ENCODE measurements at places on chromosomes 5 and 9. TPM values are rescaled to one million over a fixed set of nuclear protein-coding genes. Genes with fewer than 3 reads are reported as not detected.

- no peaks in the 10 kb centered on the region for H3K27me3 ChIP-seq
- DNase-seq = no peak
- H3K27ac ChIP-seq = no peak overlapping the region
- H3K4me1 ChIP-seq = no peaks in the 10 kb centered on the region
- no peak overlapping the region for H3K4me3 ChIP-seq
- H3K36me3 ChIP-seq = no peaks in the 10 kb centered on the region
These were observed 161.4 kb upstream of the GAS1 start for GRCh38 chr9:87108661-87109060.

- DNase-seq = no peak
- no peaks in the 10 kb centered on the region for H3K36me3 ChIP-seq
- H3K27me3 ChIP-seq = peaks cover 2% of the 10 kb centered on the region
- H3K27ac ChIP-seq = no peak overlapping the region
- H3K4me1 ChIP-seq = peaks cover 11% of the 10 kb centered on the region
These were observed 598.8 kb upstream of the ADAMTS16 start for GRCh38 chr5:4541334-4541733.

- no peak overlapping the region for H3K27ac ChIP-seq
- no peak for DNase-seq
- H3K36me3 ChIP-seq = no peaks in the 10 kb centered on the region
These were observed 35.6 kb downstream of the NIM1K start for GRCh38 chr5:43227655-43228054.

GRCh38 chr9:131628459-131629225 is 83.3 kb downstream of the PRRT1B start:
- peak overlapping the region; percentile 36 for H3K27ac ChIP-seq
- H3K4me1 ChIP-seq = peaks cover 26% of the 10 kb centered on the region
- peaks cover 56% of the 10 kb centered on the region for H3K36me3 ChIP-seq
- no peak overlapping the region for H3K4me3 ChIP-seq
- peaks cover 5% of the 10 kb centered on the region for H3K27me3 ChIP-seq
- no peak for DNase-seq

DNA sequence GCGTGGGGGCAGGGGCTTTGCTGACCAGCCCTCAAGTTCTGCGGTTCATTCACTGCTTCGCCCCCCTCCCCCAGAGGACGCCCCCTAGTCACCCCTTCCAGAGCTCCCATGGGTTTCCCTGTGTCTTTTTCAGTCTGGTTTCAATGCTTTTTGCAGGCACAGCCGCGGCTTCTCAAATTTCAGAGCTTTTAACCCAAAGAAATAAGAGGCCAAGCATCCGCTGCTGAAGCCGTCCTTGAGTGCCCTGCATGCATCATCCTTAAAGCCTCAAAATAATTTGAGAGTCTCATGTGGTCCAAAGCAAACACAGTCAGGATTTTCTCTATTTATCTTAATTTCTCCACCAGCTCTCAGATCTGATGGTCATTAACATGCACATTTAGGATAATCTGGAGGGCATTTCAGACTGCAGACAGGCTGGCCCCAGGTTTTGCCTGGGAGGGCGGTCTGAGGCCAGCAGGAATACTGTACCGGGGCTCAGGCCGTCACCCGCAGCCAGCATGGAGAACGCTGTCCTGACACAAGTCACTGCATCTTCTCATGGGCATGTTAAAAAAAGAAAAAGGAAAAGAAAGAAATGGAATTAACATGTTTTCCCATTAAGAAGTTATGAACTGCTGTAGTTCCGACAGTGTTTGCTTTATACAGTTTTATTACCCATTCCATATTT is 420.8 kb upstream of the IRX4 start:
- H3K27ac ChIP-seq = no peak overlapping the region
- H3K36me3 ChIP-seq = no peaks in the 10 kb centered on the region
- DNase-seq = no peak
- H3K4me1 ChIP-seq = peaks cover 5% of the 10 kb centered on the region

DNA sequence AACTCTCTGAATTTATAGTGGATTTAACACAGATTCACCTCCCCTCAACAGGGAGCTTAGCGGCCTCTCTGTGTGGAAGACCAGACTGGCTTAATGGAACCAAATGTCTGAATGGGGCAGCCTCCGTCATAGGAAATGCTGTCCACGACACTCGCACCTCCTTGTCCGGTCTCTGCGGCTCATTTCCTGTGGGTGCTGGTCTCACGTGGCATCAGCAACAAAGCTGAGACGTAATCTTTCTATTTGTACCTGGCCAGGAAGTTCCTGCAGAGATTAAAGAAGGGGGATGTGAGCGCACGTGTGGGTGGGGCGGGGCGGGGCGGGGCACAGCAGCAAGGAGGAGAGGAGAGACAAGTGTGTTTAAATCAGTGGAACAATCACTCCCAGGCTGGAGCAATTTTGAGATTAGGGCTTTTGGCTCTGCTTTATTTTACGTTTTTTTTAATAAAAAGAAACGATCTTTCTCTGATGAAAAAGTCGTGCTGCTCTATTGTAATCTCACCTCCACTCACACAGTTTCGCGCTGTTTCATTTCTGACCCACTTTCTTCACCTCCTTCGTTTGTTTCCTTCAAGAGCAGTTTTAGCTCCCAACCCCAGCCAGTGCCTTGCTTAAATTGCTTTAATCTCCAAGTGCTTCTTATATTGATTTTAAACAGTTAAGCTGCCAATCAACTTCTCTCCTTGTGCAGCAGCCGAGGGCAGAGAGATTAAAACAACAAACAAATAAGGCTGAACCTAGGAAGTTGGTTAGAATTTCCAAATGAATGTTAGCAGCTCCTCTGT is 132.2 kb upstream of the ASTN2 start:
- DNase-seq = peak; percentile 38
- H3K27ac ChIP-seq = peak overlapping the region; percentile 79
- H3K4me1 ChIP-seq = peaks cover 12% of the 10 kb centered on the region
- no peaks in the 10 kb centered on the region for H3K27me3 ChIP-seq

DNA sequence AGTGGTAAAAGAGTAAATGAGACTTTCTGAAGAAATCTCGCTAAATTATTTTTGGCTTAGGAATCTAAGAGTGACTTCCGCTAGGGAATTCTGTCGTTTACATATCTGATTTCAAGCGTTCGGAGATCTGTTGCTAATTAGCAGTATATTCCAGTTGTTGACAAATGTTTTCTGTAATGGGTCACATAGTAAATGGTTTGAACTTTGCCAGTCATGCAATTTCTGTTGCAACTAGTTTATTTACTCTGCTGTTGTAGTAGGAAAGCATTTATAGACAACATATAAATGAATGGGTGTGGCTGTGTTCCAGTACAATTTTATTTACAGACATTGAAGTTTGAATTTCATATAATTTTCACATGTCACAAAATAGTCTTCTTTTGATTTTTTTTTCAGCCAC is 57.4 kb upstream of the JAK2 start:
- H3K4me1 ChIP-seq = no peaks in the 10 kb centered on the region
- peaks cover 2% of the 10 kb centered on the region for H3K27me3 ChIP-seq
- H3K4me3 ChIP-seq = no peak overlapping the region
- H3K36me3 ChIP-seq = no peaks in the 10 kb centered on the region

DNA sequence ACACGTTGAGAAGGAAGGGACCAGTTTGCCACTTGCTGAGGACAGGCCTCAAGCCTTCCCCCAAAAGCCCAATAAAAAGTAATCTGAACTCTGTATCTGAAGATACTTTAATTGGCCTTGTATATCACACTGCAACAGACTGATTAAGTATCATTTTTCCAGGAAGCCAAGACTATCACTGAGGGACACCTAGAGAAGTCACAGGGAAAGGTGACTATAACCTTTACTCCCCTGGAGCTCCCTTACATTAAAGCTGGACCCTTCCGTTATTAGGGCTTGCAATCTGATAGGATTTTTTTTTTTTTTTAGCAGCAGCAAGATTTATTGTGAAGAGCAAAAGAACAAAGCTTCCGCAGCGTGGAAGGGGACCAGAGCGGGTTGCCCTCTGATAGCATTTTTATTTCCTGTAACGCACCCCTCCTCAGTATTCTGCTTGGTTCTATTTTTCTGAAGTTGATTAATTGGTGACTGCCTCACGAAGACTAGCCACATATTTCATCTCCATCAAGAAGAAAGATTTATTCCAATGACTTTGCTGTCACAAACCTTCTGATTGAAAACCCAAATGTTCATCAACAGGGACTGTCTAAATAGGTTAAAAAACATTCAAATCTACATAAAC is 2.7 kb downstream of the CDC14B start:
- peaks cover 3% of the 10 kb centered on the region for H3K27me3 ChIP-seq
- H3K4me1 ChIP-seq = peaks cover 29% of the 10 kb centered on the region
- no peak overlapping the region for H3K27ac ChIP-seq
- no peaks in the 10 kb centered on the region for H3K36me3 ChIP-seq
- H3K4me3 ChIP-seq = peak overlapping the region; percentile 83
- no peak for DNase-seq

DNA sequence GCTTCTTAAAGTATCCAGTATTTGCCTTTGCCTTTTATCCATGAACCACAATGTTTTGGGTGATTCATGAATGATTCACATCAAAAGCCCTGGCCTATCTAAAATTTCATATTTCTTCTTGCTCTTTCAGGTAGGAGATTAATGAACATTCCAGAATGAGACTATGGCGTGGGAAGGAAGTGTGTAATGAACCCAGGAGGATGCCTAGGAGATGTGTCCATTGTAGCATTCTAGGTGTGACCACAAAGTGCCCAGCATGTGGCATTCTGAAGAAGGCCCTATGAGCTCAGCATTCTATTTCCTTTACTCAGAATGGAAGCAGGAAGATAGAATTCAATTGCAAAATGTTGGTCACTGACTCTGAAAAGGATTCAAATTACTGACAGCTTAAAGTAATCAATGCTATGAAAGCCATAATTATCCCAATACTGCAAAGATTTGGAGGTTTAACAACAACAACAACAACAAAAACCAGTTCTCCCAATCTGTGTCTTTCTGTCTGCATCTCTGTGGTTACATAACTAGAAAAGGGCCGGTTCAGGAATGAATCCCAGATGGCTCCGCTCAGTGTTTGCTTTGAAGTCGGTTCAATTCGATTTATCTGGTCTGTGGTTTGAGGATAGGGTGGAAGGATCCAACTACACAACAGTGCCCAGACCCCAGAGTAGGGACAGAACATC is 126.7 kb downstream of the FOXD1 start:
- no peaks in the 10 kb centered on the region for H3K4me1 ChIP-seq
- H3K36me3 ChIP-seq = no peaks in the 10 kb centered on the region
- no peak overlapping the region for H3K4me3 ChIP-seq

- peaks cover 10% of the 10 kb centered on the region for H3K4me1 ChIP-seq
- peaks cover 3% of the 10 kb centered on the region for H3K27me3 ChIP-seq
- no peak overlapping the region for H3K4me3 ChIP-seq
- H3K27ac ChIP-seq = no peak overlapping the region
- no peak for DNase-seq
These were observed 16.6 kb upstream of the TGFBI start for GRCh38 chr5:136012041-136012804.

DNA sequence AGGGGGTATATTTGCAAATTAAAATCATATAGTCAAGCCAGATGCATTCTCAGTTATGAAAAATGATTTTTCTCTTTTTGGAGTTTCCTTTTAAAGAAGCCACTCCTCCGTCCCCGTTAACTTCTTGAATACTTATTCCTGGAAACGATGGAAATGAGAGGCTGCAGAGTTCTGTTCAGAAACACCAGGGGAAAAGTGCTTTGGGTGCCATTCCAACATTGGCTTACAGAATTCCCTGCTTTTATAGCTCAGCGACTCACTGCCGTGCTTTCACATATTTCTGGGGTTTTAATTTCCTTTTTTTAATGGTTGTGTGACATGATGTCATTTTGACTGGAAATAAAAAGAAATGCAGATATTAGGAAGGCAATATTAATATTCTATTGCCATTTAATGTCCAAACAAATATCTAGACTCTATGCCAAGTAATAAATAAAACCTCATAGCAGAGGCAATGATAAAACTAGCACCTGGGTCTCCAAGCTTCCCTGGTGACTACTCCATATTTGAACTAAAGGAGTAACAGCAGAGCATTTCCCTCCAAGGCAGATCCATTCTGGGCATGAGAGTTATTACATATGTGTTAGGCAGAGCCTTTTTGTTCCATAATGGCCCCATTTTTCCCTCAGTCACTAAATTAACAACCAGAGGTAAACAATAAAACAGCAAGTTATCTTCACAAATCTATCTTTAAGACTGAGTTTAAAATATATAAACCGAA is 363.4 kb downstream of the EBF1 start:
- no peak for DNase-seq
- no peaks in the 10 kb centered on the region for H3K36me3 ChIP-seq
- no peak overlapping the region for H3K27ac ChIP-seq
- H3K4me3 ChIP-seq = no peak overlapping the region
- peaks cover 7% of the 10 kb centered on the region for H3K4me1 ChIP-seq

- no peak for DNase-seq
- no peaks in the 10 kb centered on the region for H3K27me3 ChIP-seq
- no peak overlapping the region for H3K27ac ChIP-seq
- H3K36me3 ChIP-seq = no peaks in the 10 kb centered on the region
- H3K4me3 ChIP-seq = no peak overlapping the region
These were observed 1812.0 kb upstream of the CDH9 start for GRCh38 chr5:28850320-28850921.

GRCh38 chr5:157820593-157821252 is 38.2 kb downstream of the CLINT1 start:
- H3K4me3 ChIP-seq = no peak overlapping the region
- H3K4me1 ChIP-seq = no peaks in the 10 kb centered on the region
- peaks cover 2% of the 10 kb centered on the region for H3K27me3 ChIP-seq
- no peaks in the 10 kb centered on the region for H3K36me3 ChIP-seq

- H3K4me3 ChIP-seq = no peak overlapping the region
- H3K27me3 ChIP-seq = peaks cover 8% of the 10 kb centered on the region
- no peak for DNase-seq
- no peaks in the 10 kb centered on the region for H3K4me1 ChIP-seq
- peaks cover 4% of the 10 kb centered on the region for H3K36me3 ChIP-seq
These were observed 127.2 kb downstream of the MRPL36 start for GRCh38 chr5:1672396-1672795.

- H3K27ac ChIP-seq = peak overlapping the region; percentile 52
- H3K27me3 ChIP-seq = peaks cover 9% of the 10 kb centered on the region
- H3K4me1 ChIP-seq = no peaks in the 10 kb centered on the region
- no peak overlapping the region for H3K4me3 ChIP-seq
These were observed 14.9 kb downstream of the FAM163B start for GRCh38 chr9:133594310-133594709.

Gene OGN
- not detected for total RNA-seq

Gene PRSS3
- total RNA-seq = 0.59 TPM

Gene AGPAT2
- 38.9 TPM for total RNA-seq

Gene SPATA31D4
- not detected for total RNA-seq

Gene ERBIN
- 93.3 TPM for total RNA-seq

Gene GHR
- total RNA-seq = 0.67 TPM

Gene SCGB3A2
- 1.4 TPM for total RNA-seq

Gene SNCAIP
- total RNA-seq = 254 TPM

Data from endothelial cell (in vitro differentiated cells).